ENCODE measurements at places on chromosomes 3 and 15. TPM values are rescaled to one million over a fixed set of nuclear protein-coding genes. Genes with fewer than 3 reads are reported as not detected.

- peaks cover 13% of the 10 kb centered on the region for H3K4me1 ChIP-seq
- no peaks in the 10 kb centered on the region for H3K36me3 ChIP-seq
- H3K27me3 ChIP-seq, result no peaks in the 10 kb centered on the region
- no peak overlapping the region for H3K4me3 ChIP-seq
Observed at GRCh38 chr15:61083788-61084134, 145.3 kb downstream of the RORA start.

GRCh38 chr15:32091505-32092380 is 61.4 kb downstream of the CHRNA7 start:
- H3K4me1 ChIP-seq, result no peaks in the 10 kb centered on the region
- no peak for DNase-seq
- no peak overlapping the region for H3K27ac ChIP-seq
- no peak overlapping the region for H3K4me3 ChIP-seq
- H3K36me3 ChIP-seq, result no peaks in the 10 kb centered on the region
- H3K27me3 ChIP-seq, result no peaks in the 10 kb centered on the region

Gene GPD1L
- 34.7 TPM for total RNA-seq

Gene ACY1
- 29.1 TPM for total RNA-seq

GRCh38 chr3:147384210-147385058 is 21.9 kb downstream of the ZIC4 start:
- peaks cover 36% of the 10 kb centered on the region for H3K27me3 ChIP-seq
- no peak overlapping the region for H3K4me3 ChIP-seq
- no peak for DNase-seq
- no peaks in the 10 kb centered on the region for H3K4me1 ChIP-seq
- no peak overlapping the region for H3K27ac ChIP-seq
- H3K36me3 ChIP-seq, result no peaks in the 10 kb centered on the region

Gene NR1I2
- total RNA-seq, result not detected

DNA sequence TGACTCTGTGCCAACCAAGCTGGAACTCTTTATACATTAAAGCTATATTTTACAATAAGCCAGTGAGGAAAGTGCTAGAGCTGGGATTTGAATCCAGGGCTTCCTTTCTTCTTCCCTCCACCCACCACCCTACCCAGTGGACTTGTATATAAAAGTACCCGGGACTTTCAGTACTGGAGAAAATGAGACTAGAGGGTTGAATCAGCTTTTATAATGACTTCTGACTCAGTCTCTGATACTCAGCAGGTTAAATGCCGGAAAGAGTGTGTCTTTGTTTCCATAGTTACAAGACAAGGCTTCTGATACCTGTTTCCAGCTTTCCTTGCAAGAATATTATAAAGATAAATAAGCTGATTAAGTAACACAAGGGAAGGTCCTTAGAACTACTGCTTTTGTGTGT is 80.9 kb downstream of the FRMD4B start:
- no peak overlapping the region for H3K27ac ChIP-seq
- no peaks in the 10 kb centered on the region for H3K36me3 ChIP-seq
- H3K27me3 ChIP-seq, result no peaks in the 10 kb centered on the region
- no peak overlapping the region for H3K4me3 ChIP-seq
- no peaks in the 10 kb centered on the region for H3K4me1 ChIP-seq
